ENCODE measurements at places on chromosomes 4 and X.

GRCh38 chrX:130393451-130394074 is 8.1 kb upstream of the GPR119 start:
- DNase-seq = peak; percentile 43

- DNase-seq = no peak
Observed at GRCh38 chrX:11099465-11099864, 11.7 kb upstream of the HCCS start.

DNA sequence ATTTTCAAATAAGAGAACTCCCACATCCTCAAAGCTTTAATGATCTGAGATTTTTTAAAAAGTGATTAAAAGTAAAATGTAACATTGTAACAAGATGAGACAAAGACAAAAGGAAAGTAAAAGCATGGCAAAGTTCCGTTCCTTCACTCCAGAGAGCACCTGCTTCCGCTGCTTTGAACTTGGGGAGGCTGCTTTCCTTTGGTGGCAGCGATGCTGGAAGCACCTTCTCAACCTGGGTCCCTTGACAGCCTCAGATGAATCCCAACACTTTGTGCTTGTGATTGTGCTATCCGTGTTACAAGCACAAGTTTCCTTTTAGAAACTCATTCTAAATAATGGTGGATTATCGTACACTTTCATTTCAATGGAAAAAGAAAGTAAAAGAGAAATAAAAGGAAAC is 59.7 kb downstream of the HADH start:
- DNase-seq = no peak

DNA sequence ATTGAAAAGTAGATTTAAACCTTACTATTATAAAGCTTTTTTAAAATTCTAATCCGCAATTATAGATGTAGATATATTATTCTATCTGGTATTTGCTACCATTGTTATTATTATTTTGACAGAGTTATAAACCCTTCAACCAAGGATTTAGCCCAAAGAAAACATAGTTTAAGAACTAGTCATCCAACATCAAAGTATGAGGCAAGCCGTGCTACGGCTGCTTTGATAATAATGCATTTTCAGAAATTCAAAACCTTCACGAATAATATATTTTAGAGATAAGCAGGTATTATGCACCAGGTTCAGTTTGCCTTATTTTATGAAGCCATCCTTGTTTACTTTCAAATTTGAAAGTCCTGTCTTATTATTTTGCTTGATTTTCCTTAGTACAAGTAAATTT is 1501.7 kb downstream of the RAPGEF2 start:
- no peak for DNase-seq

- DNase-seq = no peak
Observed at GRCh38 chr4:73929278-73929677, 52.5 kb downstream of the PF4 start.
